ENCODE measurements at places on chromosomes 1 and 21.

DNA sequence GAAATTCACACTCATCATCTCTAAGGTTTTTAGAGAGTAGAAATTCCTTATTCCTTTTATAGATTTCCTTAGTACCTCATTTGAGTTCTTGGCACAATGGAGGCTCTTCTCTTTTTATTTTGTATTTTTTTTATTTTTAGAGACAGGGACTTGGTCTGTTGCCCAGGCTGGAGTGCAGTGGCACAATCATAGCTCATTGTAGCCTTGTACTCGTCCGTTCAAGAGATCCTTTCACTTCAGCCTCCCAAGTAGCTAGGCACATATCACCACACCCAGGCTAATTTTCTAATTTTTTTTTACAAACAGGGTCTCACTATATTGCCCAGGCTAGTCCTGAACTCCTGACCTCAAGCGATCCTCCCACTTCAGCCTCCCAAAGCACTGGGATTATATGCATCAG is 29.6 kb downstream of the RGL1 start:
- DNase-seq, result no peak

- DNase-seq, result peak; percentile 73
These were observed 11.1 kb upstream of the ARHGEF2 start for GRCh38 chr1:155989242-155990004.

DNA sequence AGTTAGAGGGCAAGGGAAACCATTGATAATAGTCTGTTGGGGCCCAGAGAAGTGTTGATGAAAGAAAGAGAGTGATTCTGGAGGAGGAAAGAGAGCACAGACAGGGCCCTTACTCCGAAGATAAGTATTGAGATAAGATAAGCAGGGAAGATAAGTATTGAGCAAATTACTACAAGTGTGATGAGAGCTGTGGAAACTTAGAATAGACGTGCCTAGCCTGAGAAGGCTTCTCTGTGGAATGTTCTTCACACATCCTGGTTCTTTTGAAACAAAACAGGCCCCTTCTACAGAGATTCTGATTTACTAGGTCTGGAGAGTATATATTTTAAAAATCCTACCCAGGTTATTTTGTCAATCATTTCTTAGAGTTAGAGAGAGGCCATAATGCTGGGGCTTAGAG is 26.4 kb downstream of the FNBP1L start:
- DNase-seq, result no peak

- no peak for DNase-seq
These were observed 143.9 kb downstream of the NOS1AP start for GRCh38 chr1:162213281-162213912.

GRCh38 chr1:71170925-71171324 is 90.1 kb upstream of the ZRANB2 start:
- DNase-seq, result no peak

GRCh38 chr1:29708796-29709703 is 472.7 kb downstream of the PTPRU start:
- DNase-seq, result no peak

DNA sequence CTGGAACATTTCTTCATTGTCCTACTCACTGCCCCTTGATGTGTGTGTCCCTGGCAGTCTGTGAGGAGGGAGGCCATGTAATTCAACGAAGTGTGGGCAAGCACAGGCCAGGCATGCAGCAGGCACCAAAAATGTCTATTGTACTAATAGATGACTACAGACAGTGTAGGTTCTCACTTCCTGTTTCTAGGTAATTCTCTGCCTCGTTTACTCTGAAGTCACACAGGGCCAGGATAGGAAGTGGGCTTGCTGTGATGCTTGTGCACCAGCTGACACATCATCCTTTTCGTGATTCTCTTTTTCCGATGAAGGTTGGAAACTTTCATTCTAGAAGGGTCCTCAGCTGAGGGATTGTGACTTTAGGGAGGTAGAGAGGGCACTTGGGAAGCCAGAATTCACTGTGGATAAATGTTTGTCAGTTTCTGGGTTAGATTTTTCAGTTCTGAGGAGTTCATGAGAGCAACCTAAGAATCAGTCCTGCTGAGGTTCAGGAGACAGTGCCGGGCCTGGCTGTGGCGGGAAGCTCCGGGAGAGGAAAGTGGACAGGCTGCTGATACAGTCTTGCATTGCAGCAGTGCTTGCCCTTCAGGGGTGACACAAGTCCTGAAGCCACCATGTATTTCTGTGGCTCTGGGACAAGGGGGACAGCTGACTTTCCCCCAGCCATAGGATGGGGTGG is 4.3 kb upstream of the CSF1 start:
- DNase-seq, result no peak

DNA sequence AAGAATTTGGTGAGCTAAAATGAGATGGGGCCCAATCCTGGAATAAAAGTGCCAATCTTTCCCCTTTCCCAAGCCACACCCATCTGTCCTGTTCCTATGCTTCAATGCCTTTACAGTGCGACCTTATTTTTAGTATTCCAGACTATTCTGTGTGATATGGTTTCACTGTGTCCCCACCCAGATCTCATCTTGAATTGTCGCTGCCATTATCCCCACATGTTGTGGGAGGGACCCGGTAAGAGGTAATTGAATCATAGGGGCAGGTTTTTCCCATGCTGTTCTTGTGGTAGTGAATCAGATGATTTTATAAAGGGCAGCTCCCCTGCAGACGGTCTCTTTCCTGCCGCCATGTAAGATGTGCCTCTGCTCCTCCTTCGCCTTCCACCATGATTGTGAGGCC is 129.3 kb upstream of the KIF26B start:
- DNase-seq, result no peak

GRCh38 chr1:89607156-89607555 is 25.8 kb upstream of the LRRC8C start:
- no peak for DNase-seq

- no peak for DNase-seq
These were observed 74.2 kb downstream of the ST3GAL3 start for GRCh38 chr1:43781574-43781973.

GRCh38 chr1:21909787-21910503 is 27.2 kb downstream of the HSPG2 start:
- DNase-seq, result no peak

- DNase-seq, result no peak
These were observed 178.2 kb upstream of the SGIP1 start for GRCh38 chr1:66355756-66356155.

GRCh38 chr1:201614262-201615015 is 75.5 kb downstream of the NAV1 start:
- peak; percentile 88 for DNase-seq

DNA sequence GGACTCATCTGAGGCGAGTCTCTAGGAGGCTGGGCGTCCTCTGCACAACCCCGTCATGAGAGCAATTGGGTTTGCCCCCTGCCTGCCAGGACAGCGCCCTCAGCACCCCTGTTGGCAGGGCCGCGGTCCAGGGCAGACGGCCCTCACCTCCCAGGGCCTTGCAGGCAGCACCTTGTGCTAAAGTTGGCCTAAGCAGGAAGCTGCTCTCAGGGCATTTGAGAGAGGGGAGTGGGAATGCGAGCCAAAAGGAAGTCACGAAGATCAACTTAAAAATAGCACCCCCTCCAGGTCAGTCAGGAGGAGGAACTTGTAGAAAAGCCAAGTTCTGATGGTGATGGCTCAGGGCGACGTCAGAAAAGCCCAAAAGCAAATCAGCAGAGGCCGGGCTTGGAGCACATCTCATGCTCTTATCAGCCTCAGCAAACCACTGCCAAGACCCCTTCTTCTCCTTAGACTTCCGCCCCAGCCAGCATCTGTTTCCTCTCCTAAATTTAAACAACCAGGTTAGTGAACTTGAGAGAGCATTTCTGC is 12.6 kb upstream of the ADORA3 start:
- DNase-seq, result peak; percentile 77

DNA sequence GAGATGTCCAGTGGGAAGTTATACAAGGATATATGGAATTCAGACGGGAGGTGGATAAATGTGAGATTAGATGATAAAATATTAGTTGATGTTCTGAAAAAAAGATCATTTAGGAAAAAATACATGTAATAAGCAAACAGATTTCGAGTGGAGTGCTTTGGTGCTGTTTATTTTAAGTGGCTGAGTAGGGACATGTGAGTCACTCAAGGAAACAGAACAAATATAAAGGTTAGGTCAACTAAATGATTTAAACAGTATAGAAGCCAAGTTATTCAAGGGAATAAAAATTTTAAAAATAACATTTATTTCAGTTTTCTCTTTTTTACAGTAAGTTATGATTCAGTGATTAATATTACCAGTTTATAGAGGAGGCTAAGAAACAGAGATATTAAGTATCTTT is 1046.7 kb upstream of the B3GALT2 start:
- DNase-seq, result no peak

DNA sequence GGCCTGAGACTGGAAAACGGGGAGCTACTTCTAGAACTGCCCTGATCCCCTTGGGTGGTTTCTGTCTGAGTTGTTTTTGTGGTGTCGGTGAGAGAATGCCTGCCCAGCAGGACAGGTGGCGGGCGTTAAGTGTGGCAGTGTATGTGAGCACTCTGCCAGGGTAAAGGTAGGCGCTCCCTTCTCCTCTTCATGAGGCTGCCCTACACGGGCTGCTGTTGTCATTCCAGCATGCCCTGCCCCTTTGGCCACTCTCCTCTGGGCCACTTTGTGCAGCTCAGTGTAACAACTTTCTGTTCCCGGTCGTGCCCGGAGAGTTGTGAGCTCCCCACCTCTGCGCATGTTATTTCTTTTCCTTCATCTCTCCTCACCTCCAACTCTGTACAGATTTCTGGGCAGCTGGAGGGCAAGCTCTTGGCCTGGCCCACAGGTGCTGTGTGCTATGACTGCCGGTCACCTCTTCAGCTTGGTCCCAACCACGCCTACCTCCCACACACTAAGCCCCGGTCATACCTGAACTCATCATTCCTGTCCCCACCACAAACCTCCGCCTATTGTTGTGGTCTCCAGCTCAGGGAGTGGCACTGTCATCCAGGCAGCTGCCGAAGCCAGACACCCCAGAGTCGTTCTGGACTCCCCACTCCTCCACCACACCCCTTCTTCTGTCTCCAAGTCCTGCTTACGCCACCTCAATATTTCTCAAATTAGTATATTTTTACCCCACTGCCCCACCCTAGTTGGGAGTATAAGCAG is 69.0 kb downstream of the GADD45A start:
- peak; percentile 36 for DNase-seq

DNA sequence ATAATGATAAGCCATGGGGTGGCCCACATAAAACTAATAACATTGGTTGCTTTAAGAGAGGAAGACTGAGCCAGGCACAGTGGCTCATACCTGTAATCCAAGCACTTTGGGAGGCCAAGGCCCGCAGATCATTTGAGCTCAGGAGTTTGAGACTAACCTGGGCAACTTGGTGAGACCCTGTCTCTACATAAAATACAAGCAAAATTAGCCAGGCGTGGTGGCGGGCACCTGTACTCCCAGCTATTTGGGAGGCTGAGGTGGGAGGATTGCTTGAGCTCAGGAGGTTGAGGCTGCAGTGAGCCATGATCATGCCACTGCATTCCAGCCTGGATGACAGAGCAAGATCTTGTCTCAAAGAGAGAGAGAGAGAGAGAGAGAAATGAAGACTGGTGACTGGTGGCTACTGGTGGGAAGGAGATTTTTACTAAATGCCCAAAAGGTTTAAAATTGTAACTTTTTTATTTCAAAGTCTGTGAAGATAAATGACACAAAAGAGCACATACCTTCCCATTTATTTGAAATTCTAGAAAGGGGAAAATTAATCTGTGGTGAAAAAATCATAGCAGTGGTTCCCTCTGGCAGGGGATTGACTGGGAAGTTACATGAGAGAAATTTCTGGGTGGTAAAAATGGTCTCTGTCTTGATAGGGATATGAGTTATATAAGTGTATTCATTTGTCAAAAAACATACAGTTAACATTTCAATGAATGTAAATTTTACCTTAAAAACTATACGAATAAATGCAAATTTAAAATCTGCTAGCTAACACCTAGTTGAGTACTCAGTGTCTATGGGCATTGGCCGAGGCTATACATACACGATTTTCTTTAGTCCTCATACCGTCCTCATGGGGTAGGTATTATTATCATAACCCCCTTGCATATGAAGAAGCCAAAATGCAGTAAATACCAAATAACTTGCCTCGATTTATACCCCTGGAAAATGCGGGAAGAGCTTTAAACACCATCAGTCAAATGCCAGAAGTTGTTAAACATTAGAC is 2.2 kb upstream of the NBPF1 start:
- no peak for DNase-seq

DNA sequence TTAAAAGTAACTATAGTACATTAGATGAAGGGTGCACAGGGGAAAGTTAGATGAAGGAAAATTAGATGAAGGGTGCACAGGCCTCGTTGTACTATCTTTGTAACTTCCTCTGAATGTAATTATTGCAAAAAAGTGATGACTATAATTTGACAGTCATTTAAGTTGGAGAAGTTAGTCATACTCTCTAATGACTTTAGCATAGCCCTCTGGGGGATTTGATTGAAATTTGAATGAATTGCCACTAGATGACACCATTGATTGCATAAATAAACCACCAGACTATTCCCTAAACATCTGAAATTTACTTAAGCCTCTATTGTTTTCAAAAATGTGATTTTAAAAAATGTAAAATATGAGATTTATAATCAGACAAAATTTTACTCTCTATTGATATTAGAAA is 102.6 kb downstream of the TPR start:
- no peak for DNase-seq

DNA sequence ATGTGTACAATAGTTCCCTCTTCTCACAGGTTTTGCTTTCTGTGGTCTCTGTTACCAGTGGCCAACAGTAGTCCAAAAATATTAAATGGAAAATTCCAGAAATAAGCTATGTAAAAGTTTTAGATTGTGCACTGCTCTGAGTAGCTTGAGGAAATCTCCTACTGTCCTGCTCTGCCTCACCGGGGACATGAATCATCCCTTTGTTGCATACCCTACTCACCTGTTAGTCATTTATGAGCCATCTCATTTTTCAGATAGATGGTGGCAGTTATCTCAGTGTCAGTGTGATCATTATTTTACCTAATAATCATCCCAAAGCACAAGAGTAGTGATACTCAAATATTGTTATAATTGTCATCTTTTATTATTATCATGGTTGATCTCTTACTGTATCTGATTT is 688.1 kb downstream of the PLA2G4A start:
- no peak for DNase-seq

- no peak for DNase-seq
These were observed 70.2 kb downstream of the TOR3A start for GRCh38 chr1:179151908-179152682.

GRCh38 chr21:26140164-26140579 is 30.4 kb downstream of the APP start:
- no peak for DNase-seq

- no peak for DNase-seq
These were observed 30.0 kb upstream of the UBE2U start for GRCh38 chr1:64173336-64173940.

Measured in upper lobe of left lung (tissue), 6 donors.